ENCODE measurements at places on chromosomes 5 and 9.

DNA sequence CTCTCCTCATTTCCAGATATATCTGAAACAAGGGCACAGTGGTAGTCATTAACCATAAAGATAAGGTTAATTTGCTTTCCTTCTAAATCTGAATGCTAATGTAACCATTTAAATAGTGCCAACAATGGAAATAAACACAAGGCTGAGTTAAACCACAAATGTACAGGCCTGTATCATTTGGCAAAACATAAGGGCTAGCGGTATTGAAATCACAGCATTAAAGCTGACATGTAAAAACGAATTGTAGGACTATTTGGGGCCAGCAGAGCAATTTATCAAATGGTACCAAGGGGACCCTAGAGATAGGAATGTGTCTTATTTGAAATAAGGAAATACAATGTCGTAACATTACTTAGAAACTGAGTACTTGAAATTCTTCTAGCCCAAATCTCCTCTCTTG, 247.5 kb upstream of the RPS23 start:
- no peak for DNase-seq

DNA sequence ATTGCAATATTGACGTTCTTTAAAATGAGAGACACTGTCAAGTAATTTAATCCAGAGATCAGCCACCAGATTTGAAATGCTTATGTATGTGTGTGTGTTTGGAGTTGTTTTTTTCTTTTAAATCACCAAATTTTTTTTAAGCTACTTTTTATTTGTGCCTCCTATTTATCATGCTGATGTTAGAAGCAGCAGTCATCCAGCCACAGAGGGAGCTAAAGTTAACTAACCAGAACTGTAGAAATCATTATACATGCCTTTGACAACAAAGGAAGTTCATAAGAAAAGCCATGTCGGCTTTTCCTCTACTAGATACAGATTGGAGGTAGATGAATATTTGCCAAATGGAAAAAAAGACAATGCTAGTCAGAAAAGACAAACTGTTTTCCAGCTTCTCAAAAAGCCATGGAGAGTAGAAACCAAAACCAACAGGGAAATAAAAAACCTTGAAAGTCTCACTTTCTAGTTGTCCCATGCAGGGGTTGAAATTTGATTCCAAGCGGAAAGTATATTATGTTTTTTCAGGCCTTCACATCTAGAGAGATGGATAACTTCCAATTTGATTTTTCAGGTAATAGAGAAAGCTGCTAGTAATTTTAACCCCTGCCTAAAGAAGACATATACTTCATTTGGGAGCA, 4.5 kb downstream of the PURA start:
- no peak for DNase-seq

DNA sequence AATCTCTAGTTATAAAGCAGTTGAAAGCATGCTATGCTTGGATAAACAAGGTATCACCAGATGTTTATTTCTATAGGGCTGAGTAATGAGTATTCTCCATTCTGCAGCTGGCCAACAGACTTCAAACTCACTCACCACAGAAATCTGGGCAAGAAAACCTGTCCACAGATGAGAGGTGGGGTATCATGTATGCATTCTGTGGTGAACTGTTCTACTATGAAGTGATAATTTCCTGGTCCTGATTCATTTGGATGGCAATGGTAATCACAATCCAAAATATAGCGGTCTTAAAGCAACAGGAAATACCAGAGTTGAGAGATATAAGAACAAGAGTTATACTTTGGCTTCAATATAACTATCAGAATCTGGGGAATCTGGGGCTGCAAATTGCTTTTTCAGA, 65.9 kb upstream of the EFNA5 start:
- DNase-seq: no peak

- peak; percentile 71 for DNase-seq
Measured at GRCh38 chr5:91225848-91226686, 157.1 kb downstream of the ARRDC3 start.

- DNase-seq: no peak
Measured at GRCh38 chr5:80195837-80196400, 59.9 kb downstream of the SERINC5 start.

- DNase-seq: no peak
Measured at GRCh38 chr9:20579524-20580314, 42.6 kb downstream of the MLLT3 start.
